Right renal cortex interstitium (tissue), 3 donors: ENCODE measurements at places on chromosomes 13 and 19. TPM values are rescaled to one million over a fixed set of nuclear protein-coding genes. Genes with fewer than 3 reads are reported as not detected.

DNA sequence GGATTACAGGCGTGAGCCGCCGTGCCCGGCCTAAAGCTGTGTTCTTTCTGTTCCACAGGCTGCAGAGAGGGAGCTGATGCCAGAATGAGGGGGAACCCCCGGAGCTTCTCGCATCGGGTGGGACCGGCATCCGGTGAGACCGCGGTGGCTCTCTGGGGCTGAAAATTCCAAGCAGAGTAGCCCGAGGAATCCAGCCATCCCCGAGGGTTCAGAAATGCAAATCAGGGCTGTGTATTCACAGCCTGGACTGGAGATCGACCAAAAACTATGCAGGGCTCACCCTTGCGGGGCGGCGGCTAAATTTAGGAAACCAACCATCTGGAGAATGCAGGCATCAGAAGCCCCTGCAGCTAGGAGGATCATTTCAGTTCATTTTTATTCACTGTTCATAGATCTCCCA is 99.2 kb downstream of the GNG7 start:
- DNase-seq = no peak

DNA sequence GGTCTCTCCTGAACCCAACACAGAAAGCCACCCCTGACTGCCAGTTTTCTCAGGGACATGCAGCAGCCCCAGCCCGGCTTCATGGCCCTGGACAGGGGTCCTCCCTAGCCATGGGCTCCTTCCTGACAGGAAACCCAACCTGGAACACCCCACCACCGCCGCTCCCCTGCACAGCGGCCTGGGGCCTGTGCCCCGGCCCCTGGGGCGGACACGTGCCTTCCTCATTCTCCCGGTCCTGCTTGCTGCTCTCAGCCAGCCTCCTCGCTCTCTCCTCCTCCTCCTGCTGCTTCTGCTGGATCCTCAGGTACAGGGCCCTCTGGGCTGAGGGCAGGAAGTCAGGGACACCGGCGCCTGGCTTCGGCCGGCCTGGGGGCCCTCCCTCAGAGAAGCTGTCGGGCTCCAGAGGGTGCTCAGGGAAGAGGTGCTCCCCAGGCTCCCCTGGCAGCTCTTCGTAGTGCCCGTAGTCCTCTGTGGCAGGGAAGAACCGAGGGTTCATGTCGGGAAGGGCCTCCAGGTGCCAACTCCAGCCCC is 20.5 kb upstream of the TMEM160 start:
- no peak for DNase-seq

- no peak for DNase-seq
Measured at GRCh38 chr19:46984077-46985010, 35.3 kb upstream of the NPAS1 start.

DNA sequence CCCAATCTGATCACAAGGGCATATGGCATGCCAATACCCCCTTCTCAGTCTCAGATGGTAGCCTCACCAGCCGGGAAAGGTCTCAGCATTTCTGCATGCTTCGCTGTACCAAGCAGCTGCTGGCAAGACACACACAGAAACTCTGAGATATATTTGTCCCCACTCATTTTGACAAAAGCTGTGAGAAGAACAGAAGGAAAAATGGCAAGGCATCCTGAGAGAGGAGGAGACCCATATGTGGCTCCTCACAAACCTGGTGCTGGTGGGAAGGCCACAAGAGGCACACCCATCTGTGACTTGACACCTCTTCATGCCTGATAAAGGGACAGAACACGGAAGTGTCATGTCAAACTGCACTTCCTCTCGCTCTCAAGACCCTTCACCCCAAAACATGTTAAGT is 36.7 kb upstream of the DOCK9 start:
- DNase-seq = no peak

DNA sequence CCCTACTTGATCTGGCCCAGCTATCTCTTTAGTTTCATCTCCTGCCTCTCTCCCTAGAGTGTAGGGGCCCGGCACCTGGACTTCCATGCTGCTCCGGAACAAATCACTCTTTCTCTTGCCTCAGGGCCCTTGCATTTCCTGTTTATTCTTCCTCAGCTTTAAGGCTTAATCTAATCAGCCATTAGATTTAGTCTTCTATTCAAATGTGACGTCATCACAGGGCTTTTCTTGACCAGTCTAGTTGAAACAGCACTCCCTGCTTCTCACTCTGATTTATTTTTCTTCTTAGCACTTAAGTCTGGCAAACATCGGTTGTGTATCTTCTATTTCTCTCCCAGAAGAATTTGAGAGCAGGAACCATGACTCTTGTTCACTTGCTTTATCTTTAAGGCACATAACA is 564.1 kb downstream of the EFNB2 start:
- DNase-seq = no peak

- no peak for DNase-seq
Measured at GRCh38 chr19:54420383-54421168, 5.3 kb downstream of the TTYH1 start.

DNA sequence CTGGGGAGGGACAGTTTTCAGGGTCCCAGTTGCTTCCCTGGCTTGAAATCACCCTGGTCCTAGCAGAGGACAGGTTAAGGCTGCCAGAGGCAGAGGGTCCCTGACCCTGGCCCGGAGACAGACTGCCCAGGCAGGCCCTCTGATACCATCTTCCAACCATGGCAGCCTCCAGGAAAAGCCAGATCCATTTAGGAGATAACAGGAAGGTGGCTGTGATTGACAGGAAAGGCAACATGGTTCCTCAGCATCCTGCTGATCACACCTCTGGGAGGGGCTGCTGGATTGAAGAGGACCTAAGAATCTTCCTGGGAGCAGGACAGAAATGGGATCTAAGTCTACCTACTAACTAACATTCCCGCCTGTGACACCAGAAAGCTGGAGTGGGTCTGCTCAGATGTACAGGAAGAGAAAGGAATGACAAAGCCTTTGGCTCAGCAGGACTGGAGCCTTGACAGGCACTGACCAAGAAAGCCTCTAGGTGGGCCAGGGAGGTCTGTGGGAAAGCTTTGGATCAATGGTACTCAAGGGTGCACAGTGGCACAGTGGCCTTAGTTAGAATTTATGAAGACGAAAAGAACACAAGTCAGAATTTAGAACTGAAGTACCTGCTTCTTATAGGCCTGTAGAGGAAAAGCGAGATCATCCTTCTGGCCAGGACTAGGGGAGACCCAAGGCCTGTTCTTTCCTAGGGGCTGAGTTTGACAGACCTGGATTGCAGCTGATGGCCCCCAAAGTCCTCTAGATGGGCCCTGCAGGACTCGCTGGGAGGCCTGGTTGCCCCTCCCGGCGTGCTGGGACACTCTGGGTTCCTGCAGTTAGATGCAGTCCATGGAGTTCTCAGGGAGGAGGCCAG is 2.3 kb upstream of the PRKACA start:
- DNase-seq = no peak

The SHISA7 gene
- polyA plus RNA-seq = 0.11 TPM

DNA sequence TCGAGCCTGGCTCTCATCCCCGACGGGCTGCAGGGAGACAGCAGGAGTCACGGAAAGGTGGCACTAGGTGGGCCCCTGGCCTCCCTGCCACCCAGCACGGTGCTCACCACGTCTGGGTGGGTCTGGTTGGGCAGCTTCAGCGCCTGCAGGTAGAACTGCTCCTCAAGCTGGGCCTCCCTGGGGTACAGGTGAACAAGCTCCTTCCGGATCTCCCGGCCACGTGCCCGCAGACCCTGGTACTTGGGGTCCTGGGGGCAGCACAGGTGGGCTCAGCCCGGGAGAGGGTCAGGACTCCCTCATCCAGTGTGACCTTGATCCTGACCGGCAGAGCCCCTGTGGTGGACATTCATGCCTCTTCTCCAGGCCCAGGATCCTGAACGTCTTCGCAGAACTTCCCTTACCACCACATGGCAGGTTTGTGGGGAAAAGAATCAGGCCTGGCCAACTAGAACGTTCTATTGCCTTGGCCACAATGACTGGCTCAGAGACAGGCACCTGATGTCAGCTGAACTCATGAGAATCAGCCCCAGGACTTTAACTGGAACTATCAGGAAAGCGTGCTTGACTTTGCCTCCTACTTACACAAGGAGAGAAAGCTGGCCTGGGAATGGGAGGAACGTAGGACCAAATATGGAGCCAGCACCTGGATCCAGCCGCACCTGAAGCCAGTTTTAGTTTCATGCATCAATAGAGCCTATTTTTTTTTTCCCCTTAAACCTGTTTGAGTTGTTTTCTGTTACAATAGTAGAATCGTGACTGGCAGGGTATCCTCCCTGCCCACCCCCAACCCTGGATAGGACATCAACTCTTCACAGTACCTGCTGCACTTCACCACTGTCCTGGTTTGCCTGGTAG is 8.9 kb downstream of the SARS2 start:
- no peak for DNase-seq

GRCh38 chr13:61664801-61665705 is 249.4 kb upstream of the PCDH20 start:
- DNase-seq = no peak

The ZNF222 gene
- 10.2 TPM for polyA plus RNA-seq

The EIF3K gene
- 385 TPM for polyA plus RNA-seq

DNA sequence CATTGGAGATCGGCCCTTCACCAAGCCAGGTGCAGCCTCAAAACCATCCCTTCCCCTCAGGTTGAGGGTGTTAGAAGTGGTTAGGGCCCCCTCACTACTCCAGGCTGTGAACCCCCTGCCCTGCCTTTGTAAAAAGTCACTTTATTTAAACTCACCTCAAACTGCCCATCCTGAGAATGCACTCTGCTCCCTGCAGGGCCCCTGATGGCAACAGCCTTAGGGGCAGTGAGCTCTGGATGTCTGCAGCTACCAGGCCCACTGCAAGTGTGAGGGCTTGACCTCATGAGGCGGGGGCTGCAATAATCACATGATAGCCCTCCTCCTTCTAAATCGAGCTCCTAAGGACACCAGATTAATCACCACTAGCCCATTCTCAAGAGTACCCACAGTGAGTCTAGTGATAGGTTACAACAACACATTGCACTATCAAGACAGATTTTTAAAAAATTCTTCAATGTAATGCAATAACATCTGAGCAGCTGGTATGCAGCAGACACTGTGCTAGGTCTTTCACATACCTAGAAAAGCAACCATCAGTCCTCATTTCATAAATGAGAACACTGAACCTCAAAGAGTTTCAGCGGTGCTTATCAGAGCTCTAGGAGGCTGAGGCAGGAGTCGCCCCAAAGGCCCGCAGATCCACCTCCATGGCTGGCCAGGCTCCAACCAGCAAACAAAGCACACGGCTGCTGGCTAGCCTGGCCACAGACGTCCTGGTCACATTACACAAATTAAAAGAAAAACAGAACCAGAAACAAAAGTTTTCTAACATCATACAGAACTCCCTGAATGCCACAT is 26.0 kb downstream of the SLC7A1 start:
- DNase-seq = no peak

GRCh38 chr13:75181906-75182305 is 300.1 kb downstream of the TBC1D4 start:
- no peak for DNase-seq

GRCh38 chr13:36282821-36283432 is 14.7 kb downstream of the CCDC169 start:
- peak; percentile 43 for DNase-seq

The XPO4 gene
- polyA plus RNA-seq = 17.5 TPM

DNA sequence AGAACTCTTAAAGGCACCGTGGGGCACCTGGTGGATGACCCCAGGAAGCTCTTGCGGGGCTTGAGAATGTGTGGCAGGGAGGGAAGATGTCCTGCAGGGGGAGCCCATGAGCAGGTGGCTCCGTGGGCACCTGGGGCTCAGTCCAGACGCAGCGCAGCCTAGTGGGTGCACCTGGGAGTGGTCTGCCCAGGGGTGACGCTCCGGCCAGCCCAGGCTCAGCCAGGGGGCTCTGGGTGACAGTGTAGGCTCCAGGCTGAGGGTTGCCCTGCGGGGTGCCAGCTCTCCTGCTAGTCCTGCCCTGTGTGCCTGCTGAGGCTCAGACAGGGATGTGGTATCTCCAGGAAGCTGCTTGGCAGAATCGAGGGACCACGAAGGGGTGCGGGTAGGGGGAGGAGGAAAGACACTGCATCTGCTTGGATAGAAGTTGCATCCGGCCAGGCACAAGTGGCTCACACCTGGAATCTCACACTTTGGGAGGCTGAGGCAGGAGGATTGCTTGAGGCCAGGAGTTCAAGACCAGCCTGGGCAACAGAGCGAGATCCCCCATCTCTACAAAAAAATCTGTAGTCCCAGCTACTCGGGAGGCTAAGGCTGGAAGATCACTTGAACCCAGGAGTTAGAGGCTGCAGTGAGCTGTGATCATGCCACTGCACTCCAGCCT is 15.0 kb upstream of the PGLS start:
- no peak for DNase-seq

DNA sequence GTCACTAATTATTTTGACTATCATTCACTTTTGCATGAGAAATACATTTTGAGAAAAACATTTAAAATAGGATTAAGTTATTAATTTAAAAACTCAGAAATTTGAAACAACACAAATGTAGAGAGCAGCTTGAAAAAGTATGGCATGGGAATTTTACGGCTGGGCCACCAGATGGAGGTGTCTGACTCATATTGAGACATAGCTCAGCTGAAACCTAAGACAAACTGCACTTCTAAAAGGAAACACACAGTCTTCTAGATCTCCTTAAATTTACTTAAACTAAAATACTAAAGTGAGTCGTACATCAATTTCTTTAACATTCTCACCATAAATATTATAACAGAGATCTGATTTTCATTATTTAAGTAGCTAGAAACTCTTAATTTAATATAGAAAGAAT is 41.9 kb upstream of the POSTN start:
- DNase-seq = no peak

DNA sequence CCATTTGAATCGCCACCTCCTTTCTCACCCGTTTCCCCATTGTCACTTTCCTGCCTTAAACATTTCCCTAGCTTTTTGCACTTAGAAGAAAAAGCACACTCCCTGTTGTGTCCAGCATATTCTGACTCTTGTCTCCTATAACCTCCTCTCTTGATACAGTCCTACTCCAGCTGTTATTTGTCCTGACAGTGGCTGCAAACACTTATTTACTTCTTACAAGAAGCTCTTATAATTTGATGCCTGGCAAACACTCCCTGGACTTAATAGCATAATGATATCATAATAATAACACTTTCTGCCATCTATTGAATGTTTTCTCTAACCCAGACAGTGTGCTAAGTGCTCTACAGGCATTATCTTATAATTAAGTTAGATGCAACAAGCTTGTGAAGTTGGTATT is 76.6 kb downstream of the DGKH start:
- DNase-seq = no peak

- DNase-seq = no peak
Measured at GRCh38 chr19:39428283-39429112, 7.3 kb downstream of the RPS16 start.

GRCh38 chr19:5952193-5953029 is 25.5 kb downstream of the RANBP3 start:
- DNase-seq = no peak

- DNase-seq = no peak
Measured at GRCh38 chr13:110326263-110326904, 19.3 kb downstream of the COL4A2 start.
